Umbilical cord (tissue), 2 donors: ENCODE measurements at places on chromosomes 12 and 14. TPM values are rescaled to one million over a fixed set of nuclear protein-coding genes. Genes with fewer than 3 reads are reported as not detected.

DNA sequence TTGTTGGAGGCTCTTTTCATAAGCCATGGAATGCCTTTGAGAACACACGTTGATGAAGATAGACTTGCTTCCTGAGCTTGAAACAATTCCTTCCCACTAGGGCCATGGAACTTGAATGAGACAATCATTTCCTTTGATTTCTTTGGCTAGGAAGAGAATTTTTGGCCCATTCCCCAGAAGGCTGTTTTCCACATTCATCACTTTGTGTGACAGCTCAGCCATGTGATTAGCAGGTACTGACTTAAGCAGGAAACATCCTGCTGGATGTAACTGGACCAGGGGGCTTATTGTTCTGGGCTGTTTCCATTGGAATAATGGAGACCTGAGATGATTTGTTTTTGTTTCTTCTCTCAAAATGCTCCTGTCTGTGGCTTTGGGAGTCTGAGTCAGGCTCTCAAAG is 469.8 kb upstream of the SEL1L start:
- no peak for DNase-seq

GRCh38 chr14:24935796-24936195 is 114.2 kb downstream of the STXBP6 start:
- no peak for DNase-seq

GRCh38 chr12:49863946-49864797 is 21.3 kb upstream of the BCDIN3D start:
- no peak for DNase-seq

DNA sequence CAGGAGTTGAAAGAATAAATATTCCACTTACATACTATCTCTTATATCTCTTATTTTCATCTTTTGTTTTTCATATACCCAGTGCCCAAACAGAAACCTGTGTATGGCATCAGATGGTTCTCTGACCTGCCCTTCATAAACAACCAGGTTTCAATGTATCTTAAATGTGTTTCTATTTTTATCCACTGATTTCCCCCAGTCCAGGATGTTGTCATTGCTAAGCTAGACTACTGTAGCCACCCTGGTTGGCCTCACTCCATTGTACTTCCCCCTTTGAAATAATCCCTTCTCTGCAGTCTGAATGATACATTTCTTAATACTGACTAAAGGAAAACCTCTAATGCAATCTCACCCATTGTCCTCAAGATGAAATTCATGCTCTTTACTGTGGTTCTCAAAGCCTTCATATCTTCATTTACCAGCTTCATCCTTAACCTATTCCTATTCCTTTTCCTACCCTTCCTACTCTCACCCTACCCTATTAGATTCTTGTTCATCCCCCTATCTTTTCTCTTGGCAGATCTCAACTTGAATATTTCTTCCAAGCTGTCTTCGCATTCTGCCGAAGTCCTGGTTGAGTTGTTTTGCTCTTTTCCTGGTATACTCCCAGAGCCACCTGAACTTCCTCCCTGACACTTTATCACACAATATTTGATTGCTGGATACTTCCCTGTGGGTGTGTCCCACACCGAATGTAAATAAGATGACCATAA is 312.4 kb downstream of the FOXG1 start:
- DNase-seq: no peak

DNA sequence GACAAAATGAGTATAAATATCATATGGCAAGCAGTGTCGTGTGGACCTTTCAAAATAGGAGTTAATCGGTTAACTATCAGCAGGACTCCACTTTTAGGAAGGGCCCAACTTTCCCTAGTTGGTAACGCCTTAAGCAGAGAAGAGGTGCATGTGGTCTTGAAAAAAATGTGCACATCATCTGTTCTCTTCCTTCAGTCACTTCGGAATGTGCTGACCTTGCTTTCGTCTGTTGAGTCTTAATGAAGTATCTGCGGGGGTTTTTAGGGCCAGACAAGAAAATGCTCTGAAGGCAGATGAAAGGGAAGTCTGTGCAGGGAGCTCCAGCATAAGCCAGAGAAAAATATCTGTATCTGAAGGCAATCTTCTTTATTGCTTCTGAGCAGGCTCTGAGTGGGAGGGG is 185.2 kb downstream of the AEBP2 start:
- DNase-seq: peak; percentile 99

DNA sequence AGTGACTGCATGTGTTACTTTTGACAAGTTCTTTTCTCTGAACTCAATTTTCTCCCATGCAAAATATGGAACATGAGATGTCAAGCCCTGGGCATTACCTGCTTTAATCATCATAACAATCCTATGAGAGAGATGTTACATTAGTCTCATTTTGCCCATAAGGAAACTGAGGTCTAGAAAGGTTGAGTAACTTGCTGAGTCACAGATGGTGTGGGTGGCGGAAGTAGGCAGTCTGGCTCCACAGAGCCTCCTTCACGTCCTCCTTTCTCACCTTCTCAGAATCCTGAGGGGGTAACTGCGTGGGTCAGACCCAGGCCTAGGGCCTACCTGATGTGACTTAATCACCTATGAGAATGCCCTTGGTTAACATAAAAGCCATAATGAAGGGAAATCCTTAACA is 50.7 kb downstream of the TMTC1 start:
- no peak for DNase-seq

GRCh38 chr12:62006076-62006732 is 254.0 kb upstream of the USP15 start:
- peak; percentile 11 for DNase-seq

Gene CLEC9A
- total RNA-seq: 36.4 TPM

Gene GCH1
- 7.9 TPM for total RNA-seq

Gene SAMD15
- 3.6 TPM for total RNA-seq

Gene NPFF
- total RNA-seq: not detected

Gene CLEC14A
- total RNA-seq: 15.4 TPM

Gene TEX52
- 11.3 TPM for total RNA-seq
